ENCODE measurements at places on chromosomes 5 and 9.

DNA sequence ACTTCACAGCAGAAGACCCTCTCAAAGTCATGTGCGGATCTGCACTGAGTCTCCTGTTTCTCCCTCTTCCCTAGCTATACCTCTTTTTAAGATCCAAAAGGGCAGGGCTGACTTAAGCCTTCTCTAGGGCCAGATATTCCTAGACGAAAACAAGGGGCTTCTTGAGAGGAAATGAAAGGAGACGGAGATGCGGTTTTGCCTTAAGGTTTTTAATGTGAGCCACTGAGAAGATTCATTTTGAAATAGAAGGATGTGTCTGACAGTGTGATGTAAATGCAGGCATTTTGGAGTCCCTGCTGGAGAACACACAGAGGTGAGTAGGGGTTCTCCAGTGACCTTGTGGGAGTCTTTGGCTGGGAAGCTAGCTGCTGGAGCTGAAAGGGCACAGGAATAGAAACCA is 15.6 kb upstream of the IL12B start:
- DNase-seq: no peak

- peak; percentile 2 for DNase-seq
Observed at GRCh38 chr5:163005949-163006348, 431.4 kb upstream of the CCNG1 start.

DNA sequence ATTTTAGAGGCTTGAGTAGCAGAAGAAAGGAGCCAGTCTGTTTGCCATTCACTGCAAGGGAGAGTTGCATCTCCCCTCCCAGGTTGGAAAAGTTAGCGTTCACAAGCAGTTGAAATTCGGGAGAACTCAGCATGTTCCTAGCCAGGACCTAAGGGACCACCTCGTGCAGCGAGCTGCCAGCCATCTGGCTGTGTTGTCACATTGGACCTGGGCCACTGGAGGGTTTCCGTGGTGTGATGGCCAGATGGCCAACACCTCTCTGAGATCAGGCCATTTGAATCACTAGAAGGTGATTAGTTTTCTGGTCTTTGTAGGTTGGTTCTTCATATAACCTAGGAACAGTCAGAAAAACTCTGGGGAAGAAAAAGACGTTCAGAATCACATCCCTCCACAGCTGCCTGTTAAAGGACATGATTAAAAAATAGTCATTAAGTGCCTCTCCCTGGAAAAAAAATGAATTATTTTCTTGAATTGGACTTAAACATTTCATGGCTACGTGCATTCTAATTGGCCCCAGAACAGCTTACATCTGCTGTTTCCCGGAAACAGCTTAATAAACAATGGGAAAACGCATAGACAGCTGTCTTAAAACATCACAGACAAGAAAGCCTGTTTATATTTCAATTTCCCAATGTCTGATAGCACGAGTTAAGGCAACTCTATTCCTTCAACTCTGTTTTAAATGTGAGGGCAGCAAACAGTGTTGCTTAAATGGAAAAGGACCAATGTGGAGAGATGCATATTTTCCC is 303.9 kb downstream of the TENT4A start:
- DNase-seq: no peak

DNA sequence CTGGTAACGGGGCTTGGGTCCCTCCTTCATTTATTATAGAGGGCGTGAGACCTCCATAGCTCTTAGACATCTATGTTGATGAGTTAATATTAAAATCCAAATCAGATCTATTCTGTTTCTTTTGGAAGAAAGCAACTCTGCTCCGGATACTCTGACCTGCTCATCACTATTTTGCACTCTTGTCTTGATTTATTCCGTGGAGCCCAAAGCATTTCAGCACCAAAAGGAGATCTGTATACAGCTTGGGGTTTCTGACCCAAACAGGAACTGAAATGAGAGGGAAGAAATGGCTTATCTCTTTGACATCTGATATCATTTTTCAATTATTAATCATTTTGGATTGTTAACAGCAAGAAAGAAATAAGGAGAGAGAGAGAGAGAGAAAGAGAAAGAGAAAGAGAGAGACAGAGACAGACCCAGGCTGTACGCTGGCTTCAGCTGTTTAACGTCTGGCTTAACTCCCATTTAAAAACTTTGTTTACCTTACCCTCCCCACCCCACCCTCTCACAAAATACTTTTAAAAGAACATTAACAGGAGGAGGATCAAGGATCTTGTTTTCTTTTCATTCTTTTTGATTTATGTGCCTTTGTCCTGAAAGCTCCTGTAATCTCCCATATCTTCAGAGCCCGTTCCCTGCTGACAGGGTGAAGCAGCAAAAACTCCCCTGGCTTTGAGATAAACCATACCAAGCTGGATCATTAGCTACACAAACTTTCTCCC is 231.4 kb upstream of the TUT7 start:
- no peak for DNase-seq

GRCh38 chr5:19739671-19740070 is 248.3 kb downstream of the CDH18 start:
- no peak for DNase-seq

DNA sequence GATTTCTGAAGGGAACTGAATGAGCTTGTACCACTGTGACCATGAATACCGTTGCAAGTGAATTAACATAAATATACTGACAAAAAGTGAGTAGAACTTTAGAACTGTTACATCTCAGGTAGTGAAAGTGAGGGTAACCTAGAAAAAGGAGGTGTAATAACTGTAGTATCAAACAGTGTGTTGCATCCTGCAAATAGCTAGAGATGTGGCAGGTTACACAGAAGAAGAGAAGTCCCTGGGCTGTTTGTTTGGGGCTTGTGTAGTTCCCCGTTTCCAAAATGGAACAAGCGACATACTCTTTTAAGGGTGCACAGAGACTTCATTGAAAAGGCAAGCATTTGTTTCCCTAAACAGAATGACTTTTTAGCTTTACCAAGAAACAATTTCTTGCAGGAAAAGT is 214.8 kb downstream of the NR3C1 start:
- no peak for DNase-seq

DNA sequence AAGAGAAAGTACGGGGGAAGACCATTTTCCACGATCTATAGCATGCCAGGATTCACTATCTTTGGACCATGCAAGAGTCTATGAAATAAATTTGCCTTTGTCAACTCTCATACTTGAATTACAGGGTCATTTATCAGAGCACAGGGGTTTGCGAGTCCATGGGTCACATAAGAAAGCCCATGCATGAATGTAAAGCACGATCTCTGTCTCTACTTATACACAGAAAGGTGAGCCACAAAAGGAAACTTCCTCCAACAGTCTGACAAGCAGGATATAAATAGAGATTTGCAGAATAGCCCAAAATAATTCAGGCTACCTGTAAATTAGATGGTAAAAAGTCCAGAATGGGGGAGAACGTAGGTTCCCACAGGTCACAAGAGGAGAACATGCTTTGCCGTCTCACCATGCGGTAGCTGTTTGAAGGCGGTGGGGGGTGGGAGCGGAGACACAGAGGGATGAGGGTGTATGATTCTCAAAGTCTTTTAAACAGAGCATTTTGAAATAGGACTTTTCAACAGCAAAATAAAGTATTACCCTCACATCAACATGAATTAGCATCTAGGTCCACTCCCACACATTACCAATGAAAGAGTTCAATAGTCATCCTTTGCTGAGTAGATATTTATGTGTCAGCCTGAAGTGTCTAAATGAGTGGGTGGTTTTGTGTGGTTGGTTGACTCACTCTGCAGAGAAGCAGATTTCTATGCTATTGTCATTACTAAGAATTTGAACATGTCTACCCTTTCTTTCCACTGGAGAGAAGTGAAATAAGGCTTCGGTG is 279.7 kb downstream of the EBF1 start:
- DNase-seq: peak; percentile 34

DNA sequence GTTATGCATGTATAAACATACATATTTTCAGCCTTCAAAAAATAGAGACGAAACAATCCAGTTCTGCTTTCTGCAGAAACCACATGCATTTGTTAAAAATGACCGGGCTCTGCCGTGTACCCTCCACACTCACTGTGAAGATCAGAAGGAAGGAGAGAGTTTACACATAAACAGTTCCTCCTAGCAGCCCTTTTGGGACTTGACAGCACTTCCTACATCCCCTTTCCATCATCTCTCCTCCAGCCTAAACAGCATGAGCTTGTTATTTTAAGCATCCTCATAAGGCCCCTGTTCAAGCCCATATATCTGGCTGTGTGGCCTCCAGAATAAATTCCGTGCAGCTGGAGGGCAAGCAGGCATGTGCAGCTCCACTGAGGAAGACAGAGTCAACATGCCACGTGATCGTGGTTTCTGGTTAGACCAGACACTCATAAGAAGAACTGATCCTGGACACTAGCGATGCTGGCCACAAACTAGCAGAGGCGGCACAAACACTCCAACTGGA is 42.2 kb downstream of the NIPAL4 start:
- DNase-seq: no peak

DNA sequence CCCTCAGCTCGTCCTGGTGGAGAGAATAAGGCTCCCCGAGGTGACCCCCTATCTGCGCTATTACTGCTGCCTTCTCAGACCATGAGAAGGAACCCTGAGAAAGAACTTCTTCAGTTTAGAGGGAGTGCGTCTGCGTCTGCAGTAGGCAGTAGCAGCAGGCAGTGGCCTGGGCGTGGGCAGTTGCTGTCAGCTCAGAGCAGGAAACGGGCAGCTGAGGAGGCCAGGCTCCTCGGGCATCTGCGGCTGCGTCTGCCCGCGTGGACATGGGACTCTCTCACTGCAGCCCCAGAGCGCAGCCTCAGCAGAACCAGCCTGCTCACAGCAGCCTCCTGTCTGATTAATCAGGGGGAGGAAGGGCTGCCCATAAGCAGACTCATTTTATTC is 49.8 kb upstream of the FCN1 start:
- DNase-seq: no peak

- DNase-seq: peak; percentile 5
Observed at GRCh38 chr9:90724112-90724511, 77.5 kb upstream of the SYK start.

DNA sequence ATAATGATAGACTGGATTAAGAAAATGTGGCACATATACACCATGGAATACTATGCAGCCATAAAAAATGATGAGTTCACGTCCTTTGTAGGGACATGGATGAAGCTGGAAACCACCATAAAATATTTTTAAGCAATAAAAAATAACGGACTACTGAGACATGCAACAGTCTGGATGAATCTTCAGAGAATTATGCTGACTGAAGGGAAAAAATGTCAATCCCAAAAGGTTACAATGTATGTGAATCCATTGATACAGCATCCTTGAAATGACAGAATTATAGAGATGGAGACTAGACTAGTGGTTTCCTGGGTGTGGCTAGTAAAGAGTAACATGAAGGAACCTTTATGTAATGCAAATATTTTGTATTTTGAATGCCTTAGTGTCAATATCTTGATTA is 1808.6 kb upstream of the NUDT12 start:
- no peak for DNase-seq

DNA sequence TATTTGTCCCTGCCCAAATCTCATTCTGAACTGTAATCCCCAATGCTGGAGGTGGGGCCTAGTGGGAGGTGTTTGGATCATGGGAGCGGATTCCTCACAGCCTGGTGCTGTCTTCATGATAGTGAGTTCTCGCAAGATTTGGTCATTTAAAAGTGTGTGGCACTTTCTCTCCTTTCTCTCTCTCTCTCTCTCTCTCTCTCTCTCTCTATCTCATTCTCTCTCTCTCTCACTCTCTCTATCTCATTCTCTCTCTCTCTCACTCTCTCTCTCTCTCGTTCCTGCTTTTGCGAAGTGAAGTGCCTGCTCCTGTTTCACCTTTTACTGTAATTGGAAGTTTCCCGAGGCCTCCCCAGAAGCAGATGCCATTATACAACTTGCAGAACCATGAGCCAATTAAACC is 207.3 kb upstream of the NR4A3 start:
- no peak for DNase-seq

GRCh38 chr9:124218438-124218982 is 39.2 kb upstream of the NEK6 start:
- DNase-seq: peak; percentile 77

GRCh38 chr9:97386265-97386633 is 25.6 kb upstream of the TDRD7 start:
- no peak for DNase-seq

- no peak for DNase-seq
Observed at GRCh38 chr9:8374471-8374870, 574.9 kb upstream of the DMAC1 start.

- no peak for DNase-seq
Observed at GRCh38 chr9:38380872-38381534, 11.5 kb upstream of the ALDH1B1 start.

GRCh38 chr5:62509806-62510205 is 68.8 kb upstream of the LRRC70 start:
- no peak for DNase-seq

- no peak for DNase-seq
Observed at GRCh38 chr9:4102078-4102477, 197.8 kb downstream of the GLIS3 start.

GRCh38 chr9:123482295-123482968 is 126.4 kb downstream of the CRB2 start:
- DNase-seq: no peak

- DNase-seq: no peak
Observed at GRCh38 chr9:85414390-85414789, 327.4 kb downstream of the AGTPBP1 start.

DNA sequence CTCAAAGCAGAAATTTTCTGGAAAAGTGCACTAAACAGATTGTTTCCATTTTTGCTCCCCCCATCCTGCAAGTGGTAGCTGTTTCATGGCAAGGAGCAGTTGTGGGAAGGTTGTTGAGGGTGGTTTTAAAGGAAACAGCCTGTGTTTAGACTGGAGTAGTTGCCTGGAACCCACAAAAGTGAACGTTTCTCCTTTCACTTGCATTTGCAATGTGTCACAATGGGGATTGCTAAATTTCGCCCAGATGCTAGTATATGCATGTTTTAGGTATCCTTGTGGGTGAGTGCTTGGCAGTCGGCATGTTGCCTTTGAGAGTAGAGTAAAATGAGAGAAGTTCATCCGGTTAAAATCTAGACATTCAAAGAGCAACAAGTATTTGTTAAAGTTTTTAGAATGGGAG is 1099.9 kb upstream of the DMAC1 start:
- DNase-seq: no peak

- no peak for DNase-seq
Observed at GRCh38 chr5:127416906-127417305, 100.5 kb upstream of the PRRC1 start.

- no peak for DNase-seq
Observed at GRCh38 chr9:133926165-133926856, 65.8 kb downstream of the VAV2 start.

GRCh38 chr5:160970605-160971191 is 118.7 kb upstream of the ATP10B start:
- DNase-seq: peak; percentile 7

GRCh38 chr5:142253938-142254337 is 70.9 kb downstream of the SPRY4 start:
- peak; percentile 28 for DNase-seq

DNA sequence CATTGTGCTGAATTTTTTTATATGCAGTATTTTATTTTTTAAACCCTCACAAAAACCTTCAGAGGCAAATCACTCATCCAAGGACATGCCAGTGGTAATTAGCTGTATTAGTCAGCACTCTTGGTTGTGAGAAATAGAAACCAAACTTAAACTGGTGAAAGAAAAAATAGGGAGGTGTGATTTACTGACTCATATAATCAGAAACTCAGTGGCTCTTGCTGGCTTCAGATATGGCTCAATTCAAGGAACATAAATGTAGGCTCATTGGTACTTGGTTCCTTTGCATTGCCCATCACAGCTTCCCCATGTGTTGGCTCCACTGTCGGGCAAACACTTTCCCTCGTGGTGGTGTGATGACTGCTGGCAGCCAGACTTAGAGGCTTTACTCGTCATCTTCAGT is 497.2 kb downstream of the MAT2B start:
- peak; percentile 25 for DNase-seq

GRCh38 chr9:88789785-88790184 is 201.5 kb upstream of the S1PR3 start:
- DNase-seq: peak; percentile 30

All from ELR (cell line).